Activated naive CD4-positive, alpha-beta T cell treated with anti-CD3 and anti-CD28 coated beads for 36 hours (primary cell): ENCODE measurements at places on chromosomes 3 and 15.

- H3K4me1 ChIP-seq: peaks cover 20% of the 10 kb centered on the region
- DNase-seq: peak; percentile 53
- H3K4me3 ChIP-seq: peak overlapping the region; percentile 79
- H3K27ac ChIP-seq: no peak overlapping the region
Measured at GRCh38 chr3:195270079-195270816, 711 bp downstream of the XXYLT1 start.

DNA sequence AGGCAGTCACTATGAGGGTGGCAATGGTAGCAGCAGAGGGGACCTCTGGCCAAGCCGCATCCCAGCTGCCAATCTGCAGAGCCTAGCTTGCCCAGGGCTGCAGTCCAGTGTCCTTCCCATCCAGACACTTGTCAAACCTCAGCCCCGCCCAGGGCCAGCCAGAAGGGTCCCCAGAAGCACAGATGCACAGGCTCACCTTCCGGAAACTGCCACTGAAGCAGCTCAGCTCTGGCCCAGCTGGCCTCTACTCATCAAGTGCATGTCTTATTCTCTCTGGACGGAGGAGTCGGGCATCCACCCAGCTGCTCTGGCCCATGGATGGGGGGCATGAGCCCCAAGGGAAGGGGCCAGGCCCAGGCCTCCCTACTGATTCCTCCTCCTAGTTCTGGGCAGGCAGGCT lies 69.2 kb downstream of the DNAJB8 start:
- no peaks in the 10 kb centered on the region for H3K4me1 ChIP-seq
- H3K27me3 ChIP-seq: no peaks in the 10 kb centered on the region
- no peak overlapping the region for H3K27ac ChIP-seq
- no peaks in the 10 kb centered on the region for H3K36me3 ChIP-seq

DNA sequence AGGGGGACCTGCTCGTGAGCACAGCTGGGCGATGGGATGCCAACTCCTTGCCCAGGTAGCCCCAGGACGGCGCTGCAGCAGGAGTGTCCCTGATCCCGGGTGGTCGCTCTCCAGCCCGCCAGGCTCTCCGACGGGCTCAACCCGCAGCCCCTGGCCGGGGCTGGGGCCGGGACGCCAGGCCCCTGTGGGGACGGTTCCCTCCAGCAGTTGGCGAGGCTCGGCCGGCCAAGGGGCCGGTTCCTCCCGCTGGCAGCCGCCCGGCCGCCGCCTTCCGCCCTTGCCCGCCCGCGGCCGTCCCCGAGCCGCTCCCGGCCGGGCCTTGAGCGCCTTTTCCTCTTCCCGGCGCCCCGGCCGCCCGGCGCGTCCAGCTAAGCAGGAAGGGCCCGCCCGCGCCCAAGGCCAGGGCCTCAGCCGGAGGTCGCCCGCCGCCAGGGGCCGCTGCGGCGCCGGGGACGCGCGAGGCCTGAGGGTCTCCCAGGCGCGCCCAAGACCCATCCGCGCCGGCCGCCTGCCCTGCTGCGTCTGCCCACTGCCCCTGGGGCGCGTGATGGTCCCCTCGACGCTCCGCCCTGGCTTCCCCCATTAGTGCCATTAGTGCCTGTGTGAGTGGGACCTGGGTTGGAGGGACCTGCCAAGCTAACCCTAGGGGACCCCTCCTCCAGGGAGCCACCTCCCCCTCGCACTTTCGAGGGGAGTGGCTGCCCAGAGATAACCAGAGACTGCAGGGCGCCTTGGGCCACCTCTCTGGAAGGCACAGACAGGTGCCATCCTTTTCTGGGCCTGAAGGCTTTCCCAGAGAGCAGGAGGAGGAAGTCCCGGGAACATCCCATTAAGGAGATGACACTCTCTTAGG lies 106.4 kb downstream of the FBLN2 start:
- peaks cover 23% of the 10 kb centered on the region for H3K4me1 ChIP-seq
- H3K27me3 ChIP-seq: peaks cover 8% of the 10 kb centered on the region
- DNase-seq: no peak

- H3K4me1 ChIP-seq: peaks cover 12% of the 10 kb centered on the region
- no peak overlapping the region for H3K27ac ChIP-seq
- H3K36me3 ChIP-seq: peaks cover 5% of the 10 kb centered on the region
- DNase-seq: no peak
Measured at GRCh38 chr3:142998439-142998838, 2.9 kb upstream of the U2SURP start.

DNA sequence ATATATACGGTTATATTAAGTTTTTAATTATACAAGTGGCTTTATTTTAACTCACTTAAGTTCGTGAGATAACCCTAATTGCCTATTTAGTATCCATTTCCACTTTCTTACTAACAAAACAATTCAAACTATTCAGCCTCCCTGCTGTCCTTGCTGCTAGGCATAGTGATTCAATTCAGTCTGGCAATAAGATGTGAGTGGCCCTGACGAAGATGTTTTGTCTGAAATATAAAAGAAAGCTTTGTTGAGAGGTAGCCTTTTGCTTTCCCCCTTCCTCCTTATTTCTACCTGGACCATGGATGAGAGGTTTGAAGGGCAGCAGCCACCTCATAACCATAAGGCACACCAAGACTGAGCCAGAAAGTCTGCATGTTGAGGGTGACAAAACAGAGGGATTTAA lies 89.3 kb upstream of the TRIM42 start:
- H3K4me1 ChIP-seq: no peaks in the 10 kb centered on the region
- H3K4me3 ChIP-seq: no peak overlapping the region
- no peaks in the 10 kb centered on the region for H3K36me3 ChIP-seq
- no peak overlapping the region for H3K27ac ChIP-seq
- no peak for DNase-seq

DNA sequence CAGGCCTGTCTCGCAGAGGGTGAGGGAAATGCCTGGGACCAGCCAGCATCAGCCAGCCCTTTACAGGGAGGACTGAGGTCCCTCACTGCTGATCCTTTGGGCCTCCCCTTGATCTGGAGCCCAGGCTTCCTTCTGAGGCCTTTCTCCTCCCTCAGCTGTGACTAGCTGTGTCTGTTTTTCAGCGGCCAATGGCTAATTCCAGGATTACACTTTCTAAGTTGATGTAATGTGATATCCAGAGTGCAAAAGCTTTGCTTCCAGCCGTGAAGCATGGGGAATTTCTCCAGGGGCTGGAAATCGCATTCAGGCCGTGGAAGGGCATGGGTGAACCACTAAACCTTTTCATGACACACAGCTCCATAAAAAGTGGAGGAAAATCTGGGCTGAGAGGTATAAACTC lies 157.6 kb downstream of the SHQ1 start:
- H3K27me3 ChIP-seq: no peaks in the 10 kb centered on the region
- no peaks in the 10 kb centered on the region for H3K36me3 ChIP-seq
- no peak overlapping the region for H3K27ac ChIP-seq
- H3K4me3 ChIP-seq: no peak overlapping the region
- no peak for DNase-seq

- no peaks in the 10 kb centered on the region for H3K36me3 ChIP-seq
- no peak for DNase-seq
- H3K4me3 ChIP-seq: no peak overlapping the region
- no peaks in the 10 kb centered on the region for H3K27me3 ChIP-seq
- no peak overlapping the region for H3K27ac ChIP-seq
Measured at GRCh38 chr3:30309961-30310954, 296.1 kb upstream of the TGFBR2 start.

DNA sequence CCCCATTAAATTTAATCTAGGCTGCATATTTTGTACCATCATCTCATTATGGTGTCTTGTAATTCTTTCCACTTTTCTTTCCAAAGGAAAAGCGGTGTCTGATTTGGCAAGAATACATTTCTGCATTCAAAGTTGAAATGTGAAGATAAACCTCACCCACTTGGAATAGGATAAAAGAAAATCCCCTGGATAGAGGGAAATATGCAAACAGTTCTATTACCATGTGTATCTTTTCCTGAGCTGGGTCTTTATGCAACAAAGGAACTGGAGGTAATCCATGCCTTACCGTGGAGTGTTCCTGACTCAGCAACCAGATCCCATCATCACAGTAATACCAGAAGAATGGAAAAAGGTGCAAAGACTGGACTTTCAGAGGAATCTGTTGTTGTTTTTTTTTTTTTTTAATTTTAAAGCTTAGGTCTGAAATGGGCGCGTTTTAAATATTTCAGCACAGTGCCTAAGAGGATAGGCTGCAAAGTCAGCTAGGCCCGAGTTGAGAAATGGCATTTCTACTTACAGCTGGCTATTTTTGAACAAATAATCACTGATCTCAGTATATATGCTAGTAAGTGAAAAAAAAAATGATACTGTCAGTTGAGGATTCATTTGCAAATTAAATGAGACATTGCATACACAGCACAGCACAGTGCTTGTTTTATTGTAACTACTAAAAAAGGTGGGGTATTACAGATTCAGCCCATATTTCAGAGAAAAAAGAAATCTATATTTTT lies 55.5 kb upstream of the ADAMTS9 start:
- H3K4me3 ChIP-seq: no peak overlapping the region
- H3K36me3 ChIP-seq: no peaks in the 10 kb centered on the region
- H3K27me3 ChIP-seq: no peaks in the 10 kb centered on the region
- no peak overlapping the region for H3K27ac ChIP-seq

GRCh38 chr15:39079296-39079847 lies 501.5 kb upstream of the THBS1 start:
- DNase-seq: no peak
- peaks cover 8% of the 10 kb centered on the region for H3K27me3 ChIP-seq
- H3K27ac ChIP-seq: no peak overlapping the region
- no peaks in the 10 kb centered on the region for H3K4me1 ChIP-seq
- H3K4me3 ChIP-seq: no peak overlapping the region

- H3K4me3 ChIP-seq: no peak overlapping the region
- no peak for DNase-seq
- no peak overlapping the region for H3K27ac ChIP-seq
- H3K4me1 ChIP-seq: no peaks in the 10 kb centered on the region
- H3K27me3 ChIP-seq: no peaks in the 10 kb centered on the region
- no peaks in the 10 kb centered on the region for H3K36me3 ChIP-seq
Measured at GRCh38 chr15:75551091-75551490, 28.0 kb downstream of the PTPN9 start.

GRCh38 chr3:194931347-194931746 lies 245.7 kb downstream of the FAM43A start:
- peaks cover 7% of the 10 kb centered on the region for H3K27me3 ChIP-seq
- no peak overlapping the region for H3K4me3 ChIP-seq
- H3K27ac ChIP-seq: no peak overlapping the region
- DNase-seq: no peak
- H3K4me1 ChIP-seq: no peaks in the 10 kb centered on the region

- no peaks in the 10 kb centered on the region for H3K4me1 ChIP-seq
- no peak for DNase-seq
- H3K4me3 ChIP-seq: no peak overlapping the region
- H3K27me3 ChIP-seq: no peaks in the 10 kb centered on the region
Measured at GRCh38 chr3:23785882-23786281, 19.9 kb upstream of the UBE2E1 start.

DNA sequence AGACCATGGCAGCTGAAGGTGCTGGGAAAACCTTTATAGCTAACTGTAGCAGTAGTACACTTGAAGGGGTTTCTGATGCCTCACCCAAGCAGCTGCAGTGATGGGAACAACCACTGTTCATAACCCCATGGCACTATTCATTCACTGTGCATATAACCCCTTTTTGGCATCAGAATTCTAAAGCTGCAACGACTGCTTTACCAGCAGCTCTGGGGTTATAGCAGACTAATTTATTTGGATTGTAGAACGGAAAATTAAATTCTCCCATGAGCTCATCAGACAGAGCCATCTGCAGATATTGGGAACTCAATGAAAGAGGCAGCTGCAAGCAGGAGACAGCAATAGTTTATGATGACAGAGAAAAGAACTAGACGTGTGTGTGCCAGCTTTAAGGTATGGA lies 28.6 kb downstream of the TFDP2 start:
- no peak for DNase-seq
- no peak overlapping the region for H3K27ac ChIP-seq
- H3K4me1 ChIP-seq: peaks cover 4% of the 10 kb centered on the region
- H3K27me3 ChIP-seq: no peaks in the 10 kb centered on the region
- H3K4me3 ChIP-seq: no peak overlapping the region
- H3K36me3 ChIP-seq: peaks cover 1% of the 10 kb centered on the region

DNA sequence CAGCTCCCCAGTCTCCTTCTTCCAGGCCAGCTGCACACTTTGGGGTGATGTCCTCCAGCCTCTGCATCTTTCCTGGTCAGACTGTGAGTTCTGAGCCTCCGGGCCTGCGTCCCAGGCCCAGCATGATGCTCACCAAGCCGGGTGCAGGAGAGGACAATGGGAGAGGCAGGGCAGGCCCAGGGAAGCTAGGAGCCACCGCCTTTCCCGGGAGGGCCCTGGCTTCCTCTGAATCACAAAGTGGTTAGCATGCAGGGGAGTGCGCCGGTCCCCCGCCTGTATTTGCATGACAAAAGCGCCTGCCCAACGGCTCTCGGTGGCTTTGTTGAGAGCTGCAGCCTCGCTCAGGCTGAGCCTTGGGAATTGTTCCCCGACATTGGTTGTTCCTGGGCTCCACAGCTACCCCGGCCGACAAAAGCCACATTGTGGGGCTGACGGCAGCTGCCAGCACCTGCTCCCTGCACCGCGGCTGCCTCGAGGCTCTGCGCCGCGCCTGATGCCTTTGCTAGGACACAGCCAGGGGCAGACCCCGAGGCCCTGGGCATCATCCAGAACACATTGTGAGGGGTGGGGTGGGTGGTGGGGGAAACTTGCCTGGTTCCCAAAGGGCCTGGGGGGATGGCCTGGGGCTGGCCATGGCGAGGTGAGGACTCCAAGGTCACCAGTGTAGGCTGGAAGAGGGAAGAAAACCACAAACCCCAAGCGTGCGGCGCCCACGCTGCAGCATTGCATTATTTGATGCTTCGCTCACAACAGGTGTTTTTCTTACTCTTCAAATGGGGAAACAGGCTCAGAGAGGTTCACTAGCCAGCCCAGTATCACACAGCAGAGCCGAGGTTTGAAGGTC lies 20.0 kb upstream of the KLF13 start:
- no peak for DNase-seq
- H3K27ac ChIP-seq: no peak overlapping the region
- peaks cover 35% of the 10 kb centered on the region for H3K4me1 ChIP-seq
- no peaks in the 10 kb centered on the region for H3K27me3 ChIP-seq

GRCh38 chr3:8888301-8888915 lies 74.9 kb downstream of the RAD18 start:
- no peak overlapping the region for H3K27ac ChIP-seq
- H3K4me1 ChIP-seq: no peaks in the 10 kb centered on the region
- no peak overlapping the region for H3K4me3 ChIP-seq
- H3K27me3 ChIP-seq: no peaks in the 10 kb centered on the region
- peaks cover 33% of the 10 kb centered on the region for H3K36me3 ChIP-seq
- no peak for DNase-seq

DNA sequence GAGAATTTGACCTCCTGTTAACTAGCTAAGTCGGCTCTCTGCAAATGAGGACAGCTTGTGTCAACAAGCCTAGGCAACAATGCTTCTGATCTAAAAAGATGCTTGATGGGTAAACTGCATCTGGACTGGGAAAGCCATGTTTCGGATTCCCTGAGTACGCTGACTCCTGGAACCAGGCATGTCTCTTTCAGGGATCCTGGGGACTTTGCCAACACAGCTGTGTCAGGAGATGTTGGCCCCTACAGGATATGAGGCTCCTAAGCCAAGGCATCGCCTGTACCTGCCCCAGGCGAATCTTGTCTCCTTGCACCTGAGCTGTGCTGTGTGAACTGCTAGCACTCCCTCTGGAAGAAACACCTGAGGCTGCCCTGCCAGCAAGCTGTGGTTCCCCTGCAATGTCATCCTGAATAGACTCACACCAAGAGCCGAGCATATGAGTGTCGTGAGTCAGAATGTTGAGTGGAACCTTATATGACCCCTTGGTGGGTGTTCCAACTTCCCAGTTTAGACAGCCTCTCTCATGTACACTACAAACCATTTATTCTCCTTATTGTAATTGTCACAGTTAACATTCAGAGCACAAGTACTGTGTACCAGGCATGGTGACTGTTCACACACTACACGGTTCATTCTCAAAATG lies 17.0 kb downstream of the EOGT start:
- H3K36me3 ChIP-seq: peaks cover 43% of the 10 kb centered on the region
- H3K4me3 ChIP-seq: no peak overlapping the region
- DNase-seq: no peak
- no peak overlapping the region for H3K27ac ChIP-seq
- no peaks in the 10 kb centered on the region for H3K27me3 ChIP-seq
- peaks cover 5% of the 10 kb centered on the region for H3K4me1 ChIP-seq
